Mesothelial cell of epicardium (in vitro differentiated cells): ENCODE measurements at places on chromosomes 2 and 18. TPM values are rescaled to one million over a fixed set of nuclear protein-coding genes. Genes with fewer than 3 reads are reported as not detected.

- peaks cover 5% of the 10 kb centered on the region for H3K27me3 ChIP-seq
- DNase-seq = no peak
- H3K4me1 ChIP-seq = no peaks in the 10 kb centered on the region
- H3K27ac ChIP-seq = no peak overlapping the region
- no peak overlapping the region for H3K4me3 ChIP-seq
- no peaks in the 10 kb centered on the region for H3K36me3 ChIP-seq
Observed at GRCh38 chr2:136319237-136319636, 201.3 kb upstream of the CXCR4 start.

- peaks cover 18% of the 10 kb centered on the region for H3K36me3 ChIP-seq
- DNase-seq = no peak
- H3K27ac ChIP-seq = no peak overlapping the region
Observed at GRCh38 chr2:80469428-80469827, 164.9 kb upstream of the LRRTM1 start.

DNA sequence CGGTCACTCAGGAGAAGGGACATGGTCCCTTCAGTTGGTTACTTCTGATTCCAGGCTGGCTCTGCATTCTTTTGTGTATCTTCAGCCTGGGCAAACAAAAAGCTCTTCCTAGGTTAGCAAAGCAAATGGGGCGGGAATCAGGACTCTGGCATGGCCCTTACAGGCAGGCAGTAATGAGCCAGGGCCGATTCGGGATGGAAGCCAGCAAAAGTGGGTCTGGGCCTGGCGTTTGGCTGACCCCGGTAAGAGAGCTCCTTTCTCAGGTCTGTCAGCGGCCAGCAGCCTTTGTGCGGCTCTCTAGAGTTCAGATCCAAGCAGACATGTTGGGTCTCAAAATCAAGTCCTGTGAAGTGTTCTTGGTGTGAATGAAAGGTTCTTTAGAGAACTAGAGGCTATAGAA is 81.5 kb upstream of the EML6 start:
- peak overlapping the region; percentile 91 for H3K27ac ChIP-seq
- no peak for DNase-seq
- no peak overlapping the region for H3K4me3 ChIP-seq
- peaks cover 39% of the 10 kb centered on the region for H3K36me3 ChIP-seq
- H3K27me3 ChIP-seq = no peaks in the 10 kb centered on the region

DNA sequence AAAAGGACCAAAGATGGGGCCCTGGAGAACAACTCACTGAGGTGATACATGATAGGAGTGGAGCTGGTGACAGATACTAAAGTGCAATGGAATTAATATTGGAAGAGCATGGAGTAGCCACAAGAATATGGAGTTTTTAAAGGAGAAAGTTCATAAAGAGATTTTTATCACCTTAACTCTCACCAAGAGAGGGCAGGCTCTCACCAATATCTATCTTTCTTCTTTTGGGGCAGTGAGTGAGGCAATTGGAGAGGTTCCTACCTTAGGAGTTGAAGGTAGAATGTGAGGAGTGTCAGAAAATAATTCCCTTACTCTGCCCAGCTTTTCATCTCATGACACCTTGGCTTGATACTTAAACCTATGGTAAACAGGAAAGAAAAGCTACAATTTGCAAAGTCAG is 233.7 kb upstream of the CWC22 start:
- H3K36me3 ChIP-seq = no peaks in the 10 kb centered on the region
- H3K4me3 ChIP-seq = no peak overlapping the region
- H3K27me3 ChIP-seq = no peaks in the 10 kb centered on the region
- no peak for DNase-seq

GRCh38 chr2:217471319-217471718 is 531.5 kb downstream of the TNS1 start:
- H3K27me3 ChIP-seq = no peaks in the 10 kb centered on the region
- DNase-seq = no peak
- no peaks in the 10 kb centered on the region for H3K36me3 ChIP-seq
- peaks cover 16% of the 10 kb centered on the region for H3K4me1 ChIP-seq
- H3K27ac ChIP-seq = no peak overlapping the region
- no peak overlapping the region for H3K4me3 ChIP-seq

GDF7 gene
- 3.0 to 3.2 TPM (median 3.1 TPM) in 3 replicates for total RNA-seq

DNA sequence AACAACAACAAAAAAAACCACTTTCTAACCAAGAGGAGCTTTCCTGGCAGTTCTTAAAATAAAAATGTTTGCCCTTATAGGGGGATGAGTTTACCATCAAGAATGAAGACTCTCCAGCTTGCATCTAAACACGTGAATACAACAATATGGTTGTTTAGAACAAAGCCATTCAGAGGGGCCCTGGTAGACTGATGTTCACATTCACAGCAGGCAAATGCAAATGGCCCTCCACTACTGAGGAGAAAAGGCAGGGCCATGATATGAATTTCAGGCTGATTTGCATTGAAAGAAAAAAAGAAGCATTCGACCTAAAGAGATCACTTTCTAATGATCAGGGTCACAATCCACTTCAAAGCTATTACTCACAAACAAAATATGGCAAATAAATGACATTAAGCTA is 65.3 kb upstream of the OTOS start:
- no peak overlapping the region for H3K27ac ChIP-seq
- H3K4me1 ChIP-seq = peaks cover 17% of the 10 kb centered on the region
- H3K4me3 ChIP-seq = no peak overlapping the region
- no peak for DNase-seq

MALL gene
- total RNA-seq = 4.8 to 5.4 TPM (median 4.9 TPM) in 3 replicates

KLHL41 gene
- 0.41 to 0.66 TPM (median 0.56 TPM) in 3 replicates for total RNA-seq

- H3K4me3 ChIP-seq = no peak overlapping the region
- peaks cover 30% of the 10 kb centered on the region for H3K36me3 ChIP-seq
- H3K4me1 ChIP-seq = peaks cover 45% of the 10 kb centered on the region
- no peaks in the 10 kb centered on the region for H3K27me3 ChIP-seq
Observed at GRCh38 chr2:148721991-148722777, 77.6 kb downstream of the EPC2 start.

DNA sequence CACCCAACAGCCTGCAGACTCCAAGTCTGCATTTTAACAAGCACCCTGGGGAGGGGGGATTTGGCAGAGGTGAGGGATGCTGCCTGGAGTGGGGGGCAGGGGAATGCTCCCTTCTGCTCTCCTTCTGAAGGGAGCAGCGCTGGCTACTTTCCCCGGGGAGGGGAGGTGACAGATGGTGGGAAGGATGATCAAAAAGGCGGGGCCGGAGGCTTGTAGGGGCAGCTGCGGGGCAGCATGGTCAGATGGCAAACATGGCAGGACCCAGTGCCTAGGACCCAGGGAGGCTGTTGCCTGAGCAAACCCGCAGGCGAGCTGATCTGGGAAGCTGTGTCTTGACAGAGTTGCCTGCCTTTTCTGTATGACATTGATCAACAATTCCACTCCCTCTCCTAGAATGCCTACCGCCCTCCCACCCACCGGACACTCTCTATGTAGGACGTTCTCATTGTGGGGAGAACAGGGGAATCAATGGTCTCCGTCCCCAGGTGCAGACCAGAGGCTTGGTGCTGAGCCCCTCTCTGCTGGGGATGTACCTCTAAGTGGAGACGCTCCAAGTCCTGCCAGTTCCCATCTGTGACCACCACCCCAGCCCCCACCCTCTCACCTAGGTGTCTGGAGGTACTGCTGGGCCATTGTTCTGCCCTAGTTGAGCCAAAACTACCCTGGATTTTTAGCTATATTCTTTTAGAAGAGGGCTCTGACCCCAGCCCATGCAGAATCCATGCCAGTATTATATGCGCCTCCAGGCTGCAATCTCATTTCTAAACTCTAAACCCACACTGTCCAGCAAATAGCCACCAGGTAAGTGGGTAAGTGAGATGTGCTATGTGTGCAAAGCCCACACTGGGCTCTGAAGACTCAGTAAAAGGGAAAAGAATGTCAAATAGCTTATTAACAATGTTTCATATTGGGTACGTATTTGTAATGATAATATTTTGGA is 89.7 kb upstream of the SEC11C start:
- no peak overlapping the region for H3K4me3 ChIP-seq
- peaks cover 2% of the 10 kb centered on the region for H3K27me3 ChIP-seq
- no peaks in the 10 kb centered on the region for H3K36me3 ChIP-seq
- DNase-seq = no peak

IL18R1 gene
- 0.71 to 2.3 TPM (median 1.1 TPM) in 3 replicates for total RNA-seq

GRCh38 chr2:64410671-64411070 is 43.3 kb upstream of the LGALSL start:
- no peak overlapping the region for H3K27ac ChIP-seq
- DNase-seq = no peak
- H3K36me3 ChIP-seq = no peaks in the 10 kb centered on the region
- no peaks in the 10 kb centered on the region for H3K27me3 ChIP-seq

GRCh38 chr2:225820826-225821225 is 421.3 kb downstream of the NYAP2 start:
- no peak overlapping the region for H3K27ac ChIP-seq
- H3K27me3 ChIP-seq = no peaks in the 10 kb centered on the region
- no peaks in the 10 kb centered on the region for H3K4me1 ChIP-seq
- no peak overlapping the region for H3K4me3 ChIP-seq
- no peak for DNase-seq

- DNase-seq = no peak
- H3K4me3 ChIP-seq = no peak overlapping the region
- no peaks in the 10 kb centered on the region for H3K27me3 ChIP-seq
- peaks cover 27% of the 10 kb centered on the region for H3K4me1 ChIP-seq
Observed at GRCh38 chr18:35633761-35634160, 52.2 kb downstream of the GALNT1 start.

DNA sequence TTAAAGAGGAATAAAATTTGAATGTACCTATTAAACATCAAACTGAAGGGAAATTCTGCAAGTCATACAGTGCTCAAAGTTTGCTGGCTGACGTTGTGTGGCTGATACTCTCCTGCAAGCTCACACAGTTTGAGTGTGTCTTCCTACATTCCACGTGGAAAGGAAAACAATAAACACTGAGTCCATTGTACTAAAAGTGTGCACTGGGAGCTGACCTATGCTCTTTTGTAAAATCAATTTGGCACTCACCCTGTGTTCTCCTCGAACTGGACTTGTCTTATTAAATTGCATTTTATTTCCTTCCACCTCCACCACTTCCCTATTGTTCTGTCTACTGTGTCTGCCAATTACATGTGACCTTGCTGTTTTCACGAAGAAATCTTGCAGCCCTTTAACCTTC is 458.0 kb downstream of the CPS1 start:
- H3K4me1 ChIP-seq = no peaks in the 10 kb centered on the region
- H3K27ac ChIP-seq = no peak overlapping the region
